ENCODE measurements at places on chromosomes 11 and 22.
A peak's percentile ranks its signal among the peaks of the same experiment; 100 is the strongest.

DNA sequence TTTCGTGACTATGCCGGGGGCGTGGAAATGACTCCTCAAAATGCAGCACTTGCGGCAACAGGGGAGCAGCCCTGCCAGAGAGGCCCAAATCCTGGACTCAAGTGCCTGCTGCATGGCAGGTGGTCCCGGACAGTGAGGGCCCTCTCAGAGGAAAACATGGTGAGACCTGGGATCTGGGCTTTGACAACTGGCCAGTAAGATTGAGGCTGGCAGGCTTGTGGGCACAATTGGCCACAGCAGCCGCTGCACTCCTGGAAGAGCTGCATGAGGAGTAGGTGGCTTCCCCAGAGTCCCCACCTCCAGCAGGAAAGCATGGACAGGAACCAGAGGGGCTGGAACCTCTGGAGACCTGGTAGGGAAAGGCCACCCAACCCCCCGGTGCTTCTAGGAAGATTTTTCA lies 13.4 kb downstream of the LINC01488 start:
- no peak for DNase-seq

DNA sequence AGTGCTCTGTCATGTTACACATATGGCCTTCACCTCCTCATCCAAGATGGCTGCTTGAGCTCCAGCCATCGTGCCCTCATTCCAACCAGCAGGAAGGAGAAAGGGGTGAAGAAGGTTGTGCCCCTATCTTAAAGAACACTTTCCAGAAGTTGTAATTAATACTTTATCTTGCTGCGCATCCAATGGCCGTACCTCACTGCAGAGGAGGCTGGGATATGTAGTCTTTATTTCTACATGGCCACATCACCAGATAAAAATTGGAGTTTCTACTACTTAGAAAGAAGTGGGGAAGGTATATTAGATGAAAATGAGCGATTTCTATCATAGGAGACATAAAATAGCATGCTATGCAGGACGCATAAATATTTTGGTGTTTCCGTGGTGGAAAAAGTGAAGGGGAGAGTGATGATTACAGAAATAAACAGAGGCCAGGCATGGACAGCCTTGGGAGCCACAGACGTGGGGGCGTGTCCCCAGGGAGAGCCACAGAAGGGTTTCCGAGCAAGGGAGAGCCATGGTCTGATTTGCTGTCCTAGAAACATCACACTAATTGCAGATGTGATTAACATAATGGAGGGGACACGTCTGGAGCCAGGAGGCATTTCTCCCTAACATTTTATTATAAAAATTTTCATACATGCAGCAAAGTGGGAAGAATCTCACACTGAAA lies 8.8 kb upstream of the MB start:
- no peak for DNase-seq

DNA sequence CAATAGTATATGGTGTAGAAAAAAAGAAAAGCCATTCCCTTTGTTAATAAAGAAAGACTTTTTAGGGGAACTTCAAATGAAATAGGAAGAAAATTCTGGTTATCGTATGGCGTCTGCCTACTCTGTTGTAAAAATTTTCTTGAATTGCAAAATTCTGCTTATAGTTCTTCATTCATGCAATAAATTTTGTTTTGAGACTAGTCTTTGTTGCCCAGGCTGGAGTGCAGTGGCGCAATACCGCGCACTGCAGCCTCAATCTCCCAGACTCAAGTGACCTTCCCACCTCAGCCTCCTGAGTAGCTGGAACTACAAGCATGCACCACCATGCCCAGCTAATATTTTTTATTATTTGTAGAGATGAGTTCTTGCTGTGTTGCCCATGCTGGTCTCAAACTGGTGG lies 5.8 kb downstream of the DDIAS start:
- no peak for DNase-seq

DNA sequence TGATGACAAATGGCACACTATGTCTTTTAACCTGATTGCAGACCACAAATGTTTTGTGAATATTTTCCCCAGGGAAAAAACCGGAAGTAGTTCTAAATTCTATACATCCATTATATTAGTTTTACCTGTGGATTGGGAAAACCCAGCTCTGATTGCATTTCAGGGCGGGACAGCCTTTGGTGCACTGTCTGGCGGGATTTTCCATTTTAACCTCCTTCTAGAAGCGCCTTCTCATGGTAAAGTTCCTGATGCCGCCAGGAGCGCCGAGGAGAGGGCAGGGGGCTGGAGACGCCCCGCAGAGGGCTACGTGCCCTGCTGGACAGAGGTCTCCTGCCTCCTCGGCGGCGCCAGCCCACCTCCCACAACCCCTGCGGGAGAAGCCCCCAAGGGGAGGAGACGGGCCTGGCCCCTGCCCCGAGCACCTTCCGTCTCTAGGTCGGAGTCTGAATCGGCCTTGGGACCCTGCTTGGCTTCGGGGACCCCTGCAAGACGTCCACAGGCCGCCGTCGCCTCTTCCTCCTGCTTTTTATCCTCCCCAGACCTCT lies 1.2 kb upstream of the P2RX6 start:
- no peak for DNase-seq

GRCh38 chr11:35546317-35546716 lies 20.9 kb upstream of the PAMR1 start:
- DNase-seq: no peak

- DNase-seq: no peak
Measured at GRCh38 chr11:134736251-134736947, 324.4 kb upstream of the B3GAT1 start.

- peak; percentile 46 for DNase-seq
Measured at GRCh38 chr11:36304351-36304750, 8.3 kb downstream of the PRR5L start.

GRCh38 chr11:41246399-41246745 lies 213.1 kb downstream of the LRRC4C start:
- no peak for DNase-seq

DNA sequence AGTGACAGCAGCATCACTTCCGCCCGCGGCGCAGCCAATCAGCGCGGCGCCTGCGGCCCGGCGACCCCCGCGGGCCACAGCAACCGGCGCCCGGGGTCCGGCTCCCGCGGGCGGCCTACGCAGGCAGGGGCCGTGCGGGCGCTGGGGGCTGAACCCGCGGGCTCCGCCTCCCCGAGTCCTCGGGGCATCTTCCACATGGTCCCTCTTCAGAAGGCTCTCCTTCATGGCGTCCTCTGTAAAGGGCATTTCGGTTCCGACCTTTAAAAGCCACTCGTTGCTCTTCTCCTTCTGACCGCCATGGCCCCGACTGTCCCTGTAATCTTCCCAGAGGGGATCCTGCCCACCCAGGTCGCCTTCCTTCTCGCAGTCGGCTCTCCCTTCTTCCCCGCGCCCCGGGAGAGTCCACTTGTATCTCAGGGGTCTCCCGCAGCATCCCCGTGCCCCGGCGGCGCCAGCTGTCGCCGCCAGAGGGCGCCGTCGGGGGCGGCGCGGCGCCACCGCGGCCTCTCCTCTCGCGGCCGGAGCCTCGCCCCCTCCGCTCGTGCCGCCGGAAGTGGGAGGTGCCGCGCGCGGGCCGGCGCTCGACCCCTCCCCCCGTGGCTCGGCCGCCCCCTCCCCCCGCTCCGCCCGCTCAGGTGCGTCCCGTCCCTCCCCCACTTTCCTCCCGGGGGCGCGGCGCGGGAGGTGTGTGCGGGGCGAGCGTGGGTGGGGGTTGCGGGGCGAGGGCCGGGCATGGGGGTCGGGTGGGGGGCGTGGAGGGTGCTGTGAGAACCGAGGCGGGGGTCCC lies at the start of gene RNF214:
TSS of gene RNF214 (plus strand) at position 580 of the 787 bp plus-strand sequence. CDS start 1,602 bp downstream, outside the sequence.
- peak; percentile 31 for DNase-seq

- no peak for DNase-seq
Measured at GRCh38 chr11:95766701-95767100, 22.9 kb downstream of the FAM76B start.

DNA sequence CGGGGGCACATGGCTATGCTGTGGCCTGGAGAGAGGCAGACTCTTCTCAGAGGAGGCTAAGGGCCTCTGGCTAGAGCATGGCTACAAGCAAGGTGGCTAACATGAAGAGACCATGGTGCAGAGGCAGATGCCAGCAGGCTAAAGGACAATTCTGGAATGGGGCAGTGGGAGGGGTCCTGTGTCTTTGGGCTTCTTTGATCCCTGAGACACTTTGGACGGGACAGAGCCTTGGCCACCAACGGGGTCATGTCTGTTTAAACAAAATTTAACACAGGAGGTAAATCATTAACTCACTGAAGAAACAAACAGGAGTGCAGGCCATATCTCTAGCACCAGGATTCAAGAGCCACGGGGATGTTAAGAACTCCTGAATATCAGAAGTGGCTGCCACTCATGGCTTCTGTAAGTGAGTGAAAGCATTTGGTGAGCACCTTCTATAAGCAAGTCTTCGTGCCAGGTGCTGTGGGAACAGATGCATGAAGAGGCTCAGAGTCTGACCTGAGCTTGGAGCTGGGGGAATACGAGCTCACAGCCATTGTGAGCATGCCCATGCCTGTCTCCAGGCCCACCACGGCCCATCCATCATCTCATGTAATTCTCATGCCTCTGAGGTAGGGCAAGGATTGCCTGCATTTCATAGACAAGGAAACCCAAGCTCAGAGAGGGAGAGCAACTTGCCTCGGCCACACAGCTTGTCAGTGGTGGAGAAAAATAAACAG lies 18.3 kb upstream of the ZNRF3 start:
- DNase-seq: peak; percentile 58

- DNase-seq: peak; percentile 78
Measured at GRCh38 chr11:59208956-59209355, 3.8 kb downstream of the MPEG1 start.

DNA sequence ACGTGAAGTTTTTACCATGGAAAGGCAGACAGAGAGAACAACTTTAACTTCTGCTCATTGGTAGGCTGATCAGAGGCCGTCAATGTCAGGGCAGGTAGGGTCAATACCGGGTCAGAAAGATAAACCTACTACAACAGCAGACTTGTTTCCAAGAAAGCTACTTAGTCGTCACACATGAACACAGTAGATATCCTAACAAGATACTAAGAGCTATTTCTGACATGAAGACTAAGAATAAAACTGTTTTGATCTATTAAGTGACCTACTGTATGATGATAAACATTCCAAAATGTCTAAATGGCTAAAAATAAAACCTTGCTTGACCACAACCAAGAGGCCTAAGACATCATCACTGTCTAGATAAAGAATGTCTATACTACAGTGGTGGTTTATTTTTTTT lies 231.3 kb downstream of the CADM1 start:
- no peak for DNase-seq

DNA sequence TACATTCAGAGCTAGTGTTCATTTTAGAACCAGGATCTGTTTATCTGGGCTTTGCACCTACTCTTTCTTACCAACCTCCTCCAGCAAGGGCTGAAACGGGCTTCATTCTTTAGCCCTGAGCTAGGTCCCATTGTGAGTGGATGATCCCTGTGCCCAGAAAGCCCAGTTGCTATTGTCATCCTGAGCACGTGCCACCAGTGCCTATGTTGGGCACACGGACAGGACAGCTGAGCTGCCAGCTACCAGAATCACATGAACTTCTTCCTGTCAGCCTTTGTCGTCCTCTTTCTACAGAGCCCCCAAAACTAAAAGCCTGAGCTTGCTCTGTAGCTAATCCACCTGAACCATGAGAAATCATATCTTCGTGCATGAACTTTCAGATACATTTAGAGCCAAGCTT lies 74.4 kb upstream of the NTM start:
- no peak for DNase-seq

DNA sequence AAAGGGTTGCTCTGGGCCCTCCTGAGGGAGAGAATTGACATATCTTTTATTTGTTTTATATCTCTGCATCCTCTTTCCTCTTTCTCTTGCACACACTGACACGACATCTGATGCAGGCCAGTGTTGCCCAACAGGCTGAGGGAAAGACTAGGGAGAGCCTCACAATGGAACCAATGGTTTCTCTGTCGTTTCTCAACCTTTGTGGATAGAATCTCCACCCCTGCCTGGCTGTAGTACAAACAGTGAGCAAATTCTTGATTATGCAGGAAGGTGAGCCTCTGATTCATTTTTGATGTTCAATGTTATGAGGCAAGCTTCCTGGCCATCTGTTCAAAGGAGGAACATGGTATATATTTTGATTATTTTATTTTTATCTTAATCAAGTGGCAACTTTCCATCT lies 49.8 kb upstream of the PLET1 start:
- DNase-seq: peak; percentile 57

DNA sequence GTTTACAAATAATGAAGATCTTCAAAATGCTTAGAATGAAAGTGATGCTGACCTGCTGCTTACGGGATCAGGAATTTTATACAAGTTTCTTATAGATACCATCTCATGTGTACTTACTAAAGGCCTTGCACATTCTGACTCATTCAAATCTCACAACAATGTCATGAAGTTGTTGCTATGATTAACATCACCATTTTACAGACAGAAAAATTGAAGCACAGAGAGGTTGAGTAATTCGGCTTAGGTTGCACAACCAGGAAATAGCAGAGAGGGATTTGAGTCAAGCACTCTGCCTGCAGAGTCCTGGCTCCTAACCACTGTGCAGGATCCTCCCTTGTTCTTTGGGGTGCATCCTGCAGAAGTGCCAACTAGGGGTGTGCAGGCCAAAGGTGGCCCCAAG lies 471.9 kb downstream of the MIAT start:
- DNase-seq: peak; percentile 40

DNA sequence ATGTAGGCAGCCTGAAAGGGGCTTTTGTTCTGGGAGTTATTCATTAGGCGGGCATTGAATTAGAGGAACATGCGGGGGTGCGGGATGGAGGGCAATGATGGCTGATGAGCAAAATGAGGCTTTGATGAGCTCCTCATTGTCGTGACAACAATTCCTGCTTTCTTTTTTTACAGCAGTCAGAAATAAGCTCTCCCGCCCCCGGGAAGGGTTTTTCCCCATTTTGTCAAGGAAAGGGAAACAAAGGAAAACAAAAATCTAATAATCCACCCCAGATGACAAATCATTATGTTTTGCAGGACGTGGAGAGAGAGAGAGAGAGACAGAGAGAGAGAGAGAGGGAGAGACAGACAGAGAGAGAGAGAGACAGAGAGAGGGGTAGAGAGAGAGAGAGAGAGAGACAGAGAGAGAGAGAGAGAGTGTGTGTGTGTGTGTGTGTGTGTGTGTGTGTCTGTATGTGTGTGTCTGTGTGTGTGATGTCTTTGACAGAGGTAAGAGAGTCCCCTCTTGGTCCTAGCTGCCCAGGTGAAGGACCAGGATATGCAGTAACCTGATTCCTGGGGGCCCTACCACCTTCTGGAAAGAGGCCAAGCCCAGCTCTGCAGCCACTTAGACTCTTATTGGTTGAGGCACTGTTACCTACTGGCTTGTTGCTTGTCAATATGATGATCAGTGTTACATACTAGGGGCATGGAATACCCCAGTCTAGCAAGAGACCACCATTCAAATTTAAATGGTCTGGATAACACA lies 46.7 kb upstream of the PARVA start:
- DNase-seq: no peak

- DNase-seq: no peak
Measured at GRCh38 chr11:88604260-88604659, 266.7 kb upstream of the CTSC start.

DNA sequence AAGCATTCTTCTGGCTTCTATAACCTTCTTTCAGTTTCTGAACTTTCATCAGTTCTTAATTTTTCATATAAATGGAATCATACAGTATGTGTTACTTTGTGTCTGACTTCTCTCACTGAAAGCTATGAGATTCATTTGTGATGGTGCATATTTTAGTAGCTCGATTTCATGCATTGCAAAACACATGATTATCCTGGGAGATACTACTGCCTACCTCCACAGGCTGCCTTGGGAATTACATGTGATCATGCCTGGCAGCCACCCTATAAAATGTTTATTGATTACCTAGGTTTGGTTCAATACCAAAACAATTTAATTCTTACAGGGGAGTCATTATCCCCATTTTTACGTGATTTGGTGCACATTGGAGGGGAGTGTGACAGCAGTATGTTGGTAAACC lies 34.1 kb upstream of the PAK1 start:
- DNase-seq: no peak

- DNase-seq: no peak
Measured at GRCh38 chr22:36860821-36861659, at the start of gene NCF4. TSS of gene NCF4 (plus strand) at chr22:36861006. CDS start at chr22:36861172, 166 bp downstream.

- DNase-seq: no peak
Measured at GRCh38 chr11:72838691-72839305, 24.6 kb downstream of the ATG16L2 start.

Measured in renal cortical epithelial cell (primary cell).